ENCODE measurements at places on chromosomes 2 and 18.

DNA sequence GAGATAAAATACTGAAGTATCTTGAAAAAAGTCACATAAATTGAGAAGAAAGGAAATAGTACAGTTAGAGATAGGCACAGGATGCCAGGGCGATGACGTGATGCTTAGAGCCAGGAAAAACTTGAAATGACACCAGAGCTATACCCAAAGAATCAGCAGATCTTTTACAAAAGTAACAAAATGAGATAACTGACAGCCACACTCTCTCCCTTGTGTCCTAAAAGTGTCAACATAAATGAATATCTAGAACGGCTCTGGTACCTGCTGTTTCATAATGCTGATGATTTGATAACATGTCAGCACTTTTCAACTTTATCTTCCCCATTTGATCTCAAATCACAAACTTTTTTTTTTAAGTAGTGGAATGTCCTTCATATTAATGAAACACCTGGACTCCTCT lies 45.6 kb upstream of the ZC3H15 start:
- peak; percentile 7 for DNase-seq

DNA sequence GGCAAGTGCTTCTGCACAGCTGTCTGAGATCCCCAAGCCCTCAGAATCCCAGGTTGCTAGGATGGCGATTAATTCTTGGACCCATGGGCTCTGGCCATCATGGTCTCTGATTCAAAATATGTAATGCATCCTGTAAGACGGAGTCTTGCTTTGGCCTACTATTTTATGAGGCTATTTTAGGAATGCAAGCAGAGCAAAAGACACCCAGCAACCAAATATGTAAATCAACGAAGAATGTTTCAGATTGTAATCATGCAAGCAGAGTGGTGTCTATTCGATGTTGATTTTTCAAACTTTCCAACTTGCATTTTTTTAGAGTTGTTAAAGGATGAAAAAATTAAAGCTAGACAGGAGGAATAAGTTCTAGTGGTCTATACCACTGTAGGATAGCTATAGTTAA lies 154.8 kb downstream of the COL6A3 start:
- DNase-seq = no peak

DNA sequence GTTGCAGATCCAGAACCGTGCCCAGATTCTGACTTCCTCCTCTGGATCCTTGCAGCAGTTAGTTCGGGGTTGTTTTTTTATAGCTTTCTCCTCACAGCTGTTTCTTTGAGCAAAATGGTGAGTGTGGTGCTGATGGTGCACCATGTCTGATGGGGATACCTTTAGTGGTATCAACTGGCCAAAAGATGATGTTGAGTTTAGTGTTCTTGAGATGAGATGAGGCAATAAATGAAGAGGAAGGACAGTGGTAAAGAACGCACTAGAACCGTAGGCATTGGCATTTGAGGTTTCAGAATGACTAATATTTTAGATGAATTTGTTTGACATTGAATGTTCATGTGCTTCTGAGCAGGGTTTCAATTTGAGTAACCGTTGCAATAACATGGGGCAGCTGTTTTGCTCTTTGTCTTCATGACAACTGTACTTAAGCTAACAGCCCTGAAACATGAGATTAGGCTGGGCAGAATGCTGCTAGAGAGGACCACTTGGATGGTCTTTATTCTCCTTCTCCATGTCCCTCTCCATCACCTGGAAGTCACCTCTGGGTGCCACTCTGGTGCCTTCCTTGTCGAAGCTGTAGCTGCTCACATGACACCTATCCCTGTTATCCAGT lies 3.9 kb downstream of the CTLA4 start:
- DNase-seq = no peak

DNA sequence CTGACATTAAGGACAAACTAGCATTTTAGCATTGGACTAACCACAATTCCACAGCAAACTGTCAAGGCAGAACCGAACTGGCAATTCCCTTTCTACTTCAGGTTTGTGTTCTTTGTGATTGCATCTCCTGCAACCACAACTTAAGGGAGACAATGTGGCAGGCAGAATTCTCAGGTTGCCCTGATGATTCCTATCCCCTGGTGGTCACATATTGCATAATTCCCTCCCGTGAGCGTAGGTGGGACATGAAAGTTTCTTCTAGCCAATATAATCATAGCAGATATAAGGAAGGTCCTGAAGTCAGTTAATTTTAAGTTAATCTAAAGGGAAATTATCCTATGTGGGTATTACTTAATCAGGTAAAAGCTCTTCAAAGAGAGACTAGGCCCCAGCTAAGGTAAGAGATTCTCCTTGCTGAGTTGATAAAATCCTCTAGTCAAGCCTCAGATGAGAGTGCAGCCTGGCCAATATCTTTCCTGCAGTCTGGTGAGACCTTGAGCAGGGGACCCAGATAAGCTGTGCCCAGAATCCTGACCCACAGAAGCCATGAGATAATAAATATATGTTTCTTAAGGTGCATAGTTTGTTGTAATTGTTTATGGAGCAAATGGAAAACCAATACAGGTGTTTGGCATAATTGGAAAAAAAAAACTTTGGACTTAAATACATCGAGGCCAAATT lies 45.9 kb upstream of the TNP1 start:
- DNase-seq = no peak

DNA sequence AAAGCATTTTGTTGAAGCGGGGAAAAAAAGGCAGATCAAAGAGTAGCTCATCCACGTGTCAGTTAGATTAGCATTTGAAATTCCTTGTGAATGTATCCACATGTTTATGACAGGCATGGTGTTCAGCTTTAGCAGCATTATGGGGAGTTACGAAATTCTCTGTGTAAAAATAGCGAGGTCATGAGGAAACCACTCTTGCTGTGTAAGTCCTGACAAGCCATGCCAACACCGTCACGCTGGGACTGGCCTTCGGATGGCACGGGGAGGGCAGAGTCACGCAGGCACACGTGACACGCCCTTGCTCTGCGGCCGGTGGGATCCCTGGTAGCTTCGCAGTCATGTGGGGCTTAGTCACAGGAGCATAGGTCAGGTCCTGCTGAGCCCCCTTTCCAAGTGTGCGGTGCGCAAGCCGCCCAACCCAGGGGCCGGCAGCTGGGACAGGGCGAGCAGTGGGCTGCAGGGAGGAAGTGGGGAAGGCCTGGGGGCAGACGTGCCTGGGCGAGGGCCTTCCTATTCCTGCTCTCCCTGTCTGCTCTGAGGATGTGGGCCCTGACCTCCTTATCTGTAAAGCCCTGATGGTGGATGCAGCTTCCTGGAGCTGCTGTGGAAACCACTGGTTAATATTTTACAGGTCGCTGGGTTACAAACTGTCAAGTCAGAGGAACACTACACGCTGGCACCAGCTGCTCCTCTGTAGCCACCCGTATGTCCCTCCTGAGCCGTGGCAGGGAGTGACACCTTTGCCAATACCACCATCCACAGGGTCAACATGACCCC lies 18.0 kb downstream of the MBP start:
- DNase-seq = no peak

DNA sequence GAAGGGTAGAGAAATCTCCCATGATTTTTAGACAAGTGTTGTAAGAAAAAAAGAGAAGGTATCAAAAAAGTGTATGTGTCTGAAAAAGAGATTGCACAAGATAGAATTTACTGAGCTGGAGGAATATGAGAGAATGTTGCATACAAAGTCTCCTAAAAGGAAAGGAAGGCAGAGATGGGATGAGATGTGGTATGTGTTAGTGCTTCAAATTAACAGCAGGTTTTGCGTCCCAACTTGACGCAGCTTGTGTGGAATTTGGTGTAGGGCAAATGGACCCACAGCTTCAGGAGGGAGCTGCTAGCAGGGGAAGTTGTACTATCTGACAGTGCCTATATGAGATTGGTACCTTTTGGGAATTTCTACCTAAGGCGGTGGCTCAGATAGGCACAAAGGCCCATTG lies 9.0 kb upstream of the RASGRP3 start:
- no peak for DNase-seq

DNA sequence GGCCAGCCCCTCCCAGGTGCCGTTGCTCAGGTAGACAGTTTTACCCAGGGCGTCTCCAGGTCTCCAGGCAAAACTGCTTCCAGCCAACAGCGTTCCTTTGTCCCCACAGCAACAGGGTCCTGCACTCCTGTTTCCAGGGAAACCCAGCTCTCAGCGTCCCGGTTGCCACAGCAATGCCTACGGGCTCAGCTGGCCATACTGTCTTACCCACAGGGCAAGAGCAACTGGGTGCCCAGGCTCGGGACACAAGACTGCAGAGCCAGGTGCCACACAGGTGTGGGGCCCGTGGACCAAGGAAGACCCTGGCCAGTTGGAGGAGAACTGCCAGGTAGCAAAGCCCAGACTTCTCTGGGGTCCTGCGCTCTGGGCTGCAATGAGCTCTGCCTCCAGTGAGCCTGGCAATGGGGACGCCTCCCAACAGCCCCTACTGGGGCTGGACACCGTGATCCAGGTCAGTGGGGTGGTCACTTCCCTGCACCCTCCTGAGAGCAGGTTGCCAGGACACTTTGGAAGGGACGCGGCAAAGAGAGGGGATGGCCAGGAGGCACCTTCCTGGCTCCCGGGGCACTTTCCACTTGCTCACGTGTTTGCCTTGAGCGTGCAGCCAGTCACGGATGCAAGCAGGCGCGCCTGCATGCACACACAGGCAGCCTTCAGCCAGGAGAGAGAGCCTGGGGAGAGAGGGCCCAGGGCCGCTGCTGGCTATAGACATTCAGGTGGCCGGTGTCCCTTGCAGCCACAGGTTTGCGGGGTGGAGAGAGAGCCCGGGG lies at the start of gene CROCC2:
Gene CROCC2 (plus strand): TSS at position 196 of the 770 bp plus-strand sequence. CDS start 178 bp downstream, at position 374.
- no peak for DNase-seq

DNA sequence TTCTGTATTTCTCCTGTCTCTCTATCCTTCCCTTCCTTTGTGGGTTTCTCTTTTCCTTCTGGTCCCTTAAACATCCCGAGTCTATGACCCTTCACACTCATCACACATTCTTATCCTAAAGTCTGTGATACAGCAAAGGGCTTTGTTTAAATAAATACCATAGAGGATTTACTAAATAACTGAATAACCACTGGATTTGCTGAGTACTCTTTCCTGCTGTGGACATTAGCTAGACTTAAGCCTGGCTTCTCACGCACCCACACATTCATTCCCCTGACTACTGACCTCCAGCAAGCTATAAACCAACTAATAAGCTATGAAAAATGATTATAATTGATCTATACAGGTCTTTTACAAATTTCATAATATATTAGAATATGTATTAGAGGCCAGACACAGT lies 76.6 kb downstream of the COL4A3 start:
- no peak for DNase-seq

- DNase-seq = no peak
Measured at GRCh38 chr2:107305966-107306365, 420.0 kb upstream of the ST6GAL2 start.

- DNase-seq = no peak
Measured at GRCh38 chr2:43402002-43402401, 175.6 kb upstream of the ZFP36L2 start.

GRCh38 chr2:100606726-100607343 lies 44.0 kb downstream of the PDCL3 start:
- DNase-seq = no peak

All from glomerular endothelial cell (primary cell).